ENCODE measurements at places on chromosomes 4 and X.

- DNase-seq, result no peak
Observed at GRCh38 chr4:165359506-165359905, 19.3 kb upstream of the CPE start.

DNA sequence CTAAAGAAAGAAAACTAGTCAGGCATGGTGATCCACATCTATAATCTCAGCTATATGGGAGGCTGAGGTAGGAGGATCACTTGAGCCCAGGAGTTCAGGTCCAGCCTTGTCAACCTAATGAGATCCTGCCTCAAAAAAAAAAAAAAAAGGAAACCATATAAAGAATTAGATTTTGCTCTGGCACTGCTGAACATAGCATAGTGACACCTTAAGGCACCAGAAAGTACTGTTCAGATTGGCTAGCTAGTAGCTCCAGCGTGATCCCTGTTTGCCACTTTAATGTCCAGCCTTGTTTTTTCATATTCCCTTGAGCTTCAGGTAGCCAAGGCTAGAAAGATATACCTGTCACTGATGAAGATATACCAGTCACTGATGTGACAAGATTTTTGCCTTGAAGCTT lies 34.1 kb downstream of the EXOC1 start:
- DNase-seq, result no peak

DNA sequence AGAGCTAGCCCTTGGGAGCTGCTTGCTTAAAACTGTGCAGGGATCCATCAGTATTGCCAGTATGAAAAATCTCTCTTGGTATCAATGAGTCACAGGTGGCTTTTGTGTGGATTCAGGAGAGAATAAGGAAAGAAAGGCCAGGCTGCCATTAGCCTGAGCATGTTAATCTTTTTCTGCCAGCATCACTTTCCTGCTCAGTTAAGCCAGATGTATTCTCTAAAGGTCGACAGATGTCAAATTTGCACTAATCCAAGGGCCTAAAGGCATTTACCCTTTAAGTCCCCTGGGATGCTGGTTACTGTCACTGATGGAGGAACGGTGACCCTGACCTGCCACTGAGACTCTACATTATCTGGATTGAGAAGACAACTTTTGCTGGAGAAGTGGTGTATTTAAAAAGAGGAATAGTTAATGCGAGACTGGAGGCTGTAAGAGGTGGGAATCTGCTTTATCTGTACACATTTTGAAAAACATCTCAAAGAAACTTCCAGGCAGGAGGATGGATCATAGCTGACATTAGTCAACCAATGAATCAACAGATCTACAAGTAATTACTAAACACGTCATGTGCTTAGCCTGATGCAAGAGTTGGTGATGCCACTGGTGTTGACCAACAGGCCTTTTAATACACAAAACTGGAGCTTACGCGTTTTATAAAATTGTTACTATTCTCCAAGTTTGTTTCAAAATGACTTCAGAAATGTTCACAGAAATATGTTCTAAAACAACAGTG lies 241.4 kb upstream of the ANXA3 start:
- no peak for DNase-seq

GRCh38 chr4:141350122-141350905 lies 129.6 kb downstream of the ZNF330 start:
- no peak for DNase-seq

GRCh38 chr4:3702561-3703221 lies 63.5 kb upstream of the ADRA2C start:
- DNase-seq, result no peak

GRCh38 chr4:128775916-128776315 lies 33.6 kb upstream of the JADE1 start:
- DNase-seq, result peak; percentile 62

DNA sequence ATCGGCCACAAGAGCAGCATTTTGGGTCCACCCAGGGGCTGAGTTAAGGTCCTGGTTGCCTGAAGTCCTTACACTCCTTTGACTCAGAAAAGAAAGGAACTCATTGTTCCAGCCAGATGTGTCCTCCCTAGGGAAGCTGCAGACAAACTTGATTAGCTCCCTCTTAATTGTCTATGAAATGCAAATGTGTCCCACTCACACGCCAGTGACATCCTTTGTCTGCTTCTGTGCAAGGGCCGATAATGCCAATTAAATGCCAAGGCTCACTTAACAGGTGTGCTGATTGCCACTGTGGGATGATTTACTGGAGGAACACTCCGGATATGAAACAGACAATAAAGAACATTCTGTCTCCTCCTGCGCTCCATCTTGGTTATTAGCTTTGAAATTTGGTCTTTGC lies 332.9 kb upstream of the CPEB2 start:
- DNase-seq, result no peak

Measured in endodermal cell (in vitro differentiated cells).